Erythroblast (primary cell): ENCODE measurements at places on chromosomes 2 and 18.

- no peak for DNase-seq
Measured at GRCh38 chr2:231030725-231031124, 6.6 kb upstream of the C2orf72 start.

- no peak for DNase-seq
Measured at GRCh38 chr2:156526950-156527636, 90.9 kb downstream of the GPD2 start.

- DNase-seq = no peak
Measured at GRCh38 chr2:217990389-217990788, 12.4 kb downstream of the TNS1 start.

GRCh38 chr2:63300835-63301234, 250.2 kb downstream of the OTX1 start:
- peak; percentile 12 for DNase-seq

GRCh38 chr2:13508671-13509070, 791.9 kb downstream of the TRIB2 start:
- no peak for DNase-seq

- DNase-seq = no peak
Measured at GRCh38 chr2:7594211-7594610, 677.0 kb downstream of the RNF144A start.

GRCh38 chr2:154195644-154196195, 324.0 kb downstream of the GALNT13 start:
- no peak for DNase-seq

DNA sequence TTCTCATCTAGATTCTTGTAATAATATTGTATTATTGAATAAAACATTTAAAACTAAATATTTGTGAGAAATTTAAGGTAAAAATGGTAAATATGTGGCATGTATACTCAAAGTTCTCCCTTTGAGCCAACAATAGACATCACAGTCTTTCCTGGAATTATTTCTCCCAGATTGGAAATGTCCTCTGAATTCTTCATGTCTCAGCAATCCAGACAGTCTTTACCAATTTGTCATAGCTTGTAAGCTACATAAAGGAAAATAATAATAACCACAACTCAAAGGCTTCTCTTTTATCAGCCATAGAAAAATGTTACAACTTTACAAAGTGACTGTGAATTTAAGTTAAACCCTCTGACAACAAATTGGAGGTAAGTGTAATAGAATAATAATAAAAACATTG, 784.9 kb downstream of the EPHA4 start:
- no peak for DNase-seq

GRCh38 chr18:26052505-26052904, 37.9 kb downstream of the SS18 start:
- DNase-seq = no peak

GRCh38 chr2:191019376-191019775, 5.4 kb upstream of the STAT1 start:
- no peak for DNase-seq

GRCh38 chr2:149559341-149560068, 28.1 kb downstream of the MMADHC start:
- DNase-seq = no peak

GRCh38 chr2:218015586-218016521, 13.1 kb upstream of the TNS1 start:
- no peak for DNase-seq

DNA sequence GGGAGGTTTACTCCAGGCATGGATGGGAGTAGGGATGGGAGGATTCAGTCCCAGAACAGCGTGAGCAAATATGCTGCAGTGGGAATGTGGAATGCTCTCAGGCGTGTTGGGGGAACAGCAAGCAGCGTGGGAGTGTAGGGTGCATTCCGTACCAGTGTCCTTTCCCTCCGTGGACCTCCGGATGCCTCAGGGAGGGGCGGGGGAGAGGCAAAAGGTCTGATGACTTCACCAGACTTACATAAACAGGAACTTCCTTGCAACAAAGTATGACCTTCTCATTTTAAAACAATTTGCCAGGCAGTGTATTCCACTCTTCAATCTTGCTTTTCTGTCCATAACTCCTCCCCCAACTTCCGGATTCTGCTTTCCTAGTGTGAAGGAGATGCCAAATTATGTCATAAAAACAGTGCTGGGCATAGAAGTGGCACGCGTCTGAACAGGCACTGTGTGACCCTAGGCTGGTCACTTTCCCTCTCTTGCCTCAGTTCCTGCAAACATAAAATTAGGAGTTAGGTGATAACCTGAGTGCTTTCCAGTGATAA, 36.9 kb downstream of the RPL37A start:
- no peak for DNase-seq

GRCh38 chr2:66443186-66443978, 8.5 kb downstream of the MEIS1 start:
- no peak for DNase-seq

DNA sequence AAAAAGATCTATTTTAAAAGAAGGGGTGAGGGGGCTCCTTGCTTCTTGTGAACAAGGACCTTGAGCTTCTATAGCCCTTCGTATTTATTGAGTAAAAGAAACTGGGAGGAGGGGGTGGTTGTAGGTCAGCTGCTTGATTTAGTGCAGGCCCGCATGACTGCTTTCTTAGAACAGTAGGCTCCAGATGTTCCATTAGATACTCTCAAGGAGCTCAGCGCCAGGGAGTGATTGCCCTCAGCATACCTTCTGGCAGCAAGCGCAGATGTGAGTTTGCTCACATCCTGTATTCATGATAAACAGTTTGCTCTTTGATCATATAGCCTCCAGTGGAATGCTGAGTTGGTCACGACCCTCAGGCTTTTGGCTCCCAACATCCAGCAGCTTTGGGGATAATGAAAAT, 108.9 kb upstream of the XPO1 start:
- no peak for DNase-seq
